HepG2 (cell line): ENCODE measurements at places on chromosomes 6 and 20. TPM values are rescaled to one million over a fixed set of nuclear protein-coding genes. Genes with fewer than 3 reads are reported as not detected.

GRCh38 chr20:16608277-16608650 is 35.0 kb upstream of the KIF16B start:
- DNase-seq = no peak

- DNase-seq = no peak
These were observed 211.3 kb upstream of the RUNX2 start for GRCh38 chr6:45116714-45117410.

DNA sequence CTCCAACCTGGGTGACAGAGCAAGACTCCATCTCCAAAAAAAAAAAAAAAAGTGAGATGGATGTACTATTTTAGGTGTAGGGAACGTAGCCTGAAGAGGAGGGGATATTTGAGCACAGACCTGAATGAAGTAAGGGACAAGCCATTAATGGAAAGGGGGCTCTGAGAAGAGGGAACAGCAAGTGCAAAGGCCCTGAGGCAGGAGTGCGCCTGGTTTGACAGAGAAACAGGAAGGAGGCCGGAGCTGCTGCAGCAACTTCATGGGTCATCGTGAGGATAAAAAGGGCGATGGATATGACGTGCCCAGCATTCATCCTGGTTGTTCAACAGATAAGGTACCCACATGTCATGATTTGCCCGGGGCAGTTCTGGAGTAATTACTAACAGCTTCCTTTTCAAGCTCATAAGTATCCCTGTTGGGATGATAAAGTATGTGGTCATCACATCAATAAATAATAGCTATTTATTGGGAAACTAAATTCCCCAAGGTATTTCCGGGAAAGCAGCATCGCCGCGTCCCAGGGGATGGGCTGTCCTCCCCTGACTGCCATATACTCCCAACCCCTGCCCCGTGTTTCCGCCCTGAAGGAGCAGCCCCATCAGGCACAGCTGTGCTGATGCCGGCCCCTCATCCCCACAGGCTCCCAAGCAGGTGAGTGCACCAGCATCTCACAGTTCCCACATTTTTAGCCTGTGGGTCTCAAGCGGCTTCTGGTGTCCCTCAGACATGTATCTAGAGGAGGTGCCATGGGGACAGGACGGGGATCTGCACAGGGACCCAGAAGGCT is 43.4 kb downstream of the DLGAP4 start:
- no peak for DNase-seq

DNA sequence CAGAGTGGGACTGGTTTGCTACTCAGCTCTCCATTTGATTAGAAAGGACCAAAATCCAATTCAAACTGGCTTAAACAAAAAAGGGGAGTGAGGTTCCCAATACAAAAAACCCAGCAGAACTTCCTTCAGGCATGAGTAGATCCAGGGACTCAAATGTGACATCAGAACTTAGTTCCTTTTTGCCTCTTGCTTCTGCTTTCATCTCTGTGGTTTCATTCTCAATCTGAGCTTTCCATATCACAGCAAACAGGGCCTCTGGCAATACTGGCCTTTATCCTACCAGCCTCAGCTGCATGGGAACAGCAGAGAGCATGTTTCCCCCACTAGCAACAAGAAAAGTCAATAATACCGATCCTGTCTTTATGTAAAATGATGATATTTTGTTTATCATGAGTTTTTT is 28.6 kb upstream of the PRELID3B start:
- DNase-seq = no peak

DNA sequence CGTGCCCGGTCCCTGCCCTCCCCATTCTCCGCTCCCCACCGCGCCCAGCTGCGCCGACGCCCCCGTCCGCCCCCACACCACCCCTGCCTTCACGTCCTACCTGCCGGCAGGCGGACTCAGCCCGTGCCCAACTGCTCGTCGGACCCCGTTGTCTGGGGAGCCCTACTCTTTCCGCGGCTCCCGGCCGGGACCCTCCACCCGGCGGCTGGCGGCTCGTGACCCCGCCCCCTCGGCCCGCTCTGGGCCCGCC is at the start of gene SERAC1:
SERAC1 (minus strand) TSS at position 223 of the 250 bp plus-strand sequence. CDS start 9,899 bp downstream, outside the sequence.
- DNase-seq = no peak

DNA sequence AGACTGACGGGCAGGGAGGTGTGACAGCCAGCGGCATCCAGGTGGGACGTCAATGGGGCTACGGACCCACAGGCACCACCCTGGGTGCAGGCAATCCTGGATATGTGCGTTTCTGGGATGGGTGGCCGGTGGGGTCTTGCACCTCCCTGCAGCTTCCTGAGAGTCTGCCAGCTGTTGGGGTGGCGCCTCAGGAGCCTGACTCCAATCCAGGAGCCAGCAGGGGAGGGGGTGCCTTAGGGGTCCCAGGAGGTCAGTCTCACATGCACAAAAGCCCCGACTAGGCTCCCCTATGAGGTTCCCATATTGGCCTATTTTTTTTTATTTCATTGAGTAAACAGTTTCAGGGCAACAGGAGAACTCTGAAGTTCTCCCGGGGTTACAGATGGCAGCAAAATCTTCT is 73.3 kb downstream of the GINS1 start:
- DNase-seq = no peak

GRCh38 chr6:88048578-88048977 is 937 bp downstream of the SPACA1 start:
- no peak for DNase-seq

- DNase-seq = no peak
These were observed 37.8 kb downstream of the EIF2S2 start for GRCh38 chr20:34074101-34074760.

Gene SEMG1
- total RNA-seq = not detected in 2 replicates

DNA sequence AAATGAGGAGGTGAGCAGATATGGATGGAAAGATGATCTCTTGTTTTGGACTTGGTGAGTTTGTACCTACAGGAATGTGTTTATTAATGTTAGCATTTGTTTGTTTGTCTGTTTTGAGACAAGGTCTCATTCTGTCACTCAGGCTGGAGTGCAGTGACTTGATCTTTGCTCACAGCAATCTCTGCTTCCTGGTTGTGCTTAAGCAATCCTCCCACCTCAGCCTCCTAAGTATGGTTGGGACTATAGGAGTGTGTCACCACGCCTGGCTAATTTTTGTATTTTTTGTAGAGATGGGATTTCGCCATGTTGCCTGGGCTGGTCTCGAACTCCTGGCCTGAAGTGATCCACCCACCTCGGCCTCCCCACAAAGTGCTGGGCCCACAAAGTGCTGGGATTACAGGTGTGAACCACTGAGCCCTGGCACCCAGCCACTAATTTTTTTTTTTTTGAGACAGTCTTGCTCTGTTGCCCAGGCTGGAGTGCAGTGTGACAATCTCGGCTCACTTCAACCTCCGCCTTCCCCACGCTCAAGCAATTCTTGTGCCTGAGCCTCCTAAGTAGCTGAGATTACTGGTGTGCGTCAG is 7.1 kb downstream of the CASP8AP2 start:
- DNase-seq = no peak

Gene C20orf144
- 0.09 and 0.14 TPM in 2 replicates for total RNA-seq

DNA sequence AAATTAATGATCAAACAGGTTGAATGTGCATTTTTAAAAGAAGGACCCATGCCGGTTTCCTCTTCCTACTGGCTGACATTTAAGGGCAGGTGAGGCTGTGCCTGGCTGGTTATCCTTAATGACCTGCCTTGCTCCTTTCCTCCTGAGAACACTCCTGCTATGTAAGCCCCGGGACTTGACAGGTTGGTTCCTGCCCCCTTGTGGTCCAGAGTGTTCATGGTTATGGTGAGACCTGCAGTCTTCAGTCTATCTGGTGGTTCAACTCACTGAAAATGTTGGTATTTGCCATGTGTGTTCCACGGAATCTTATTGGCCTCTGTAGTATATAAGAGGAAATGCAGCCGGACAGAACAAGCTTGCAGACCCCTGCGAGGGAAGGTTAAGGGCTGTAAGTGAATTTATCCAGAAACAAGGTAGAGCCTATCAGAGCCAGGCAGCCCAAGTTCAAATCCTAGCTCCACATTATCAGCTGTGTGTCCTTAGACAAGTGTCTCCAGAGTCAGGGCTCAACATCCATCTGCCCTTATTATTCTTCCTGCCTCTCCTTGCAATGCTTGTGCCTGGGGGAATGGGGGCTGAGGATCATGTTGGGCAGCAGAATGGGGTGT is 5.2 kb upstream of the BPIFA3 start:
- peak; percentile 78 for DNase-seq

Gene CENPW
- total RNA-seq = 94.7 and 133 TPM in 2 replicates

Gene LIME1
- total RNA-seq = 51.5 and 61.5 TPM in 2 replicates

- no peak for DNase-seq
These were observed 109.8 kb upstream of the ATXN1 start for GRCh38 chr6:16871047-16871446.

GRCh38 chr6:53692172-53692571 is 26.6 kb upstream of the KLHL31 start:
- no peak for DNase-seq

Gene BPIFB3
- not detected in 2 replicates for total RNA-seq

Gene MUC21
- total RNA-seq = not detected in 2 replicates

- no peak for DNase-seq
These were observed 3.5 kb downstream of the ANKRD60 start for GRCh38 chr20:58224974-58225373.

Gene ECI2
- 228 and 337 TPM in 2 replicates for total RNA-seq

Gene SLC17A5
- total RNA-seq = 13.6 and 20.5 TPM in 2 replicates

DNA sequence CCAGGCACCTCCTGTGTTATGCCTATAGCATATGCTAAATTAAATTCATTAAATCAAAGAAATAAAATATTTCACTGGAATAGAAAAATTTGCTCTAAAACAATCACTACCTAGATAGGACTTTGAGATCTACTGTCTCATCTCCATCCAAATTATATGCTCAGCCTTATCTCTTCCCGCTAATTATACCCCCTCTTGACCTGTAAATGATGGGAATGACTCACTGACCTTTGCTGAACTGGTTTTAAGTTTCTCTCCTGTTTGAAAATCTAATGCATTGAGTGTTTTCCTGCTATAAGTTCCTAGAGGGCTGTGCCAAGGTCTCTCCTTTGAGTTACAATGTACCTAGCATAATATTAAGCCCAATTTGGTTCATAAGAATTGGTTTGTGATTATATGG is 110.1 kb downstream of the BMP2 start:
- DNase-seq = no peak

DNA sequence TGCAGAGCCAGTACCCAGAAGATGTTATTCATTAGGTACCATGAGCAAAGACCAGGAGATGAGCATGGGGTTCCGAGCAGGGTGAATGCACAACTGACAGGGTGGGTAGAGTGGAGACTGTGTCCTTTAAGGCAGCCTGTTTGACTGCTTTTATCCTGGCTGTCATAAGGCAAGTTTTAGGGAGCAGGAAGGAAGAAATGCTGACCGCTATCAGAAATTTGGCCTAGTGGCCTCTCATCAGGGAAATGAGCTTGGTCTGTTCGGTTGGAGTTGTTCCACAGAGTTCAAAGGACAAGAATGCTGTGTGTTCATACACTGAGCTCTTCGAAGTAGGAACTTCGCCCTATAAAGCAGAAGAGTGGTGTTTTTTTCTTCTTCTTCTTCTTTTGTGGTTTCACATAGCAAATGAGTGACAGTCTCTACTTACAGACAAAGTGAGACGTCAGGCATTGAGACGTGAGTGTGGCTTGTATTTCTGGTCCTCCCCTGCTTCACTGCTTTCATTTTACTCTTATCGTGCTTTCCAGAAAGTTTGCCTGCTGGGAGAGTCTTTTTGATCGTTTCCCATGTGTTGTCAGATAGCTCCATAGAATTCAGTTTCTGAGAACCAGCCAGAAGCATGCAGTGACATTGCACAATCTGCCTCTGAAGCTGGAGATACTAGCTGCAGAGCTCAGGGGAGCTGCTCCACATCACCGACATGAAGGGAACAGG is at the start of gene CASS4:
CASS4 (plus strand) TSS at position 502 of the 714 bp plus-strand sequence; CDS start at position 701, 199 bp downstream.
- peak; percentile 68 for DNase-seq

- DNase-seq = no peak
These were observed 473.4 kb downstream of the BTBD3 start for GRCh38 chr20:12391099-12391498.

GRCh38 chr20:12829170-12829569 is 179.6 kb upstream of the SPTLC3 start:
- no peak for DNase-seq

Gene HIVEP2
- 3.4 and 5.4 TPM in 2 replicates for total RNA-seq

DNA sequence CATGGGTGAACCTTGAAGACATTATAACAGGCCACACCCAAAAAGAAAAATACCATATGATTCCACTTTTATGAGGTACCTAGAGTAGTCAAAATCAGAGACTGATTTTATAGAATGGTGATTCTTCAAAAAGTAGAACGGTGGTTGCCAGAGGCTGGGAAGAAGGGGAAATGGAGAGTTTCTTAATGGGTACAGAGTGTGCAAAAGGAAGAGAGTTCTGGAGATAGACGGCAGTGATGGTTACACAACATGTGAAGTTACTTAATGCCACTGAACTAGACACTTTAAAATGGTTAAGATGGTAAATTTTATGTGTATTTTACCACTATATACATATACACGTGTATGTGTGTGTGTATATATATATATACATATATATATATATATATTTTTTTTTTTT is 80.8 kb downstream of the PRND start:
- no peak for DNase-seq

DNA sequence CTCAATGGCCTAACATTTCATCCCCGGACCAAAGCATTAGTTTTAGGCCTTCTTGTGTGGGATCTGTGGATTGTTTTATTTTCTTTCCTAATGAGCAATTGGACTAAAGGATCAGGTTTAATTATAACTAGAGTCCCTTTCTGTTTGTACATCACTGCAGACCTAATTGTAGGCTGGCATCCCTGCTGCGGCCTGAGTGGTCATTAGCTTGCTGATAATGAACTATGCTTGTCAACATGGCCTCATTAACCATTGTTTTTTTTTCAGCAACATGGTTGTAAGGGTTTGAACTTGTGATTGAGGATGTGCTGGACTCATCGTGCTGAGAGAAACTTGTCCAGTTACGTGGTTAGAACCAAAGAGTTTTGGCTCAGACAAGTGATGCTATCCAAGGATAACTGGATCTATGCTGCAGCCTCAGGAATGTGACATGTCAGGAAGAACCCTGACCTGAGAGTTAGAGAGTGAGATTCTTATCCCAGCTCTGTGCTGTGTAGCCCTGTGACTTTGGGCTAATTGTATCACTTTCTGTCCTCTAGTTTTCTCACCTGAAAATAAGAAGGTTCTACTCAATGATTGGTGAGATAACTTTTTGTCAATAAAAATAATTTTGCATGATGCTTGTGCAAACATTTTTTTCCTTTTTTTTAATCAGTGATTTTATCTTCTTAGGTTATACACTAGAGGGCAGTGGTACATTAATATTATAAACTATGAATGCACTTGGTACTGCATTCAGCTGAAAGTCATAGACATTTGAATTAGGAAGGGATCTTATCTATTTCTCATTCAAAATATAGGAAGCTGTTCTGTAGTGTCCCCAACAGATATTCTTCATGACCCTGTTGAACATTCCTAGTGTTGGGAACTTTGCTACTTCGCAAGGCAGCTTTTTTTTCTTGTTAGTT is 140.9 kb downstream of the RNF144B start:
- DNase-seq = no peak

GRCh38 chr6:89385846-89386245 is 26.2 kb downstream of the RRAGD start:
- no peak for DNase-seq

DNA sequence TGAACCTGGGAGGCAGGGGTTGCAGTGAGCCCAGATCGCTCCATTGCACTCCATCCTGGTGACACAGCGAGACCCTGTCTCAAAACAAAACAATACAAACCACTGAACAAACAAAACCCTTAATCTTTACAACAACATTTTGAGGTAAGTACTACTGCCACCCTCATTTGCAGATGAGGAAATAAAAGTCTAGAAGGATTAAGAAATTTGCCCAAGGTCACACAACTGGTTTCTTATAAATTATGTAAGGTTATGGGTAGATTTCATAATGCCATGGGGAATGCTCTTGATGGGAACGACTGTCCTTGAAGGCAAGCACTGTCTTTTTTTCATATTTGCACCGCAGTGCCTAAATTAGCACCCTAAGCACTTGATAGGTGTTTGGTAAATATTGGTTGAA is 13.8 kb upstream of the B4GALT5 start:
- no peak for DNase-seq

- DNase-seq = no peak
These were observed 749.7 kb downstream of the MAFB start for GRCh38 chr20:39939241-39939865.
